ENCODE measurements at places on chromosomes 13 and 19.

- DNase-seq, result no peak
Measured at GRCh38 chr19:29673451-29674371, 8.4 kb downstream of the PLEKHF1 start.

DNA sequence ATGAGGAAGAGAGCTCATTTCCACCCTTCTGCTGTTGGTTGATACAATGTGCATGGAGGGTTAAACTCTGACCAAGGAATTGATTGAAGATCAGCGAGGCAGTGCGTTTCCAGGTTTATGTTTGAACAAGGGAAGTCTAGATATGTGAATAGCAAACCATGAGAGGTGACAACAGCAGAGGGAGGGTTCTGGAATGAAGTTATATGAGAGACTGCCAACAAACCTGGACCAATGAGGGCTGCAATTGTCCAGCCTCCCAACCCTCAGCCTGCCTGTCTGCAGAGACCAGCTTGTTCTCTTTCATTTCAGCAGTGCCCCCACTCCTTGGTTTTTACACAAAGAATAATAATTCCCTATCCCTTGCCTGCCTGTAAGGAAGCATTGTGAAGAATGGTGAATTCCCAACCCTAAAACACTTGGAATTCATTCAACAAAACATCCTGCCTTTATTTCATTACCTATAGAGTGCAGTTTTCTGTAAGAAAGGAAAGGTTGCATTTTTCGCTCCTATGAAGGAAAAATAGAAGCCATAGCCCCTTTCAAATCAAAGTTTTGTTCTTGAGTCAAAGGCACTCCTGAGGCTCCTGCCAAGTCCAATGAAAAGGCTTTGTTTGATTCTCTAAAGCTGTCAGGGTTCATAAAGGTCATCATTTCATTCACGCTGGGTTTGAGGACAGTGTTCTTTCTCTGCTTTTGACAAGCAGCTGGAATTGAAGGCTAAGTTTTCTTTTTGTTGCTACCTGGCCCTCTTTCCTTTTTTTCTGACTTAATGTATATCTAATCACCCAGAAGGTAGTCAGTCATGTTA, 53.6 kb upstream of the ABCC4 start:
- DNase-seq, result no peak

DNA sequence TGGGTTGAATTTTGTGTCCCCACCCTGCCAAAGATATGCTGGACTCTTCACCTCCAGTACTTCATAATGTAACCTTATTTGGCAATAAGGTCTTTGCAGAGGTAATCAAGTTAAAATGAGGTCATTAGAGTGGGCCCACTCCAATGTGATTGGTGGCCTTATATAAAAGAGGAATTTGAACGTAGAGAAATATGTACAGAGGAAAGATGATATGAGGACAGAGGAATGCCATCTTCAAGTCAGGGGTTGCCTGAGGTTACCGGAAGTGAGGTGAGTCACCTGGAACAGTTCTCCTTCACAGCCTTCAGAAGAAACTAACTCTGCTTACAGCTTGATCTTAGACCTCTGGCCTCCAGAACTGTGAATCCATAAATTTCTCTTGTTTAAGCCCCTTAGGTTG, 69.9 kb downstream of the GPC5 start:
- DNase-seq, result peak; percentile 4

DNA sequence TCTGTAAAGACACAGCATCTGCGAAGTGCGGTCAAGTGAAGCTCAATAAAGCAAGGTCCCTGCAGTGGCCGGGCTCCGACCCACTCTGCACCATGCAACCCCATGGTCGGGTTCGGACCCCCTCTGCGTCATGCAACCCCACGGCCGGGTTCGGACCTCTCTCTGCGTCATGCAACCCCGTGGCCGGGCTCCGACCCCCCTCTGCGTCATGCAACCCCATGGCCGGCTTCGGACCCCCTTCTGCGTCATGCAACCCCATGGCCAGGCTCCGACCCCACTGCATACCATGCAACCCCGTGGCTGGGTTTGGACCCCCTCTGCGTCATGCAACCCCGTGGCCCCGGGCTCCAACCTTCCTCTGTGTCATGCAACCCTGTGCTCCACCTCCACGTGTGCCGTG, 43.8 kb downstream of the CARS2 start:
- no peak for DNase-seq

- DNase-seq, result no peak
Measured at GRCh38 chr13:38814331-38814730, 127.5 kb downstream of the FREM2 start.

- no peak for DNase-seq
Measured at GRCh38 chr13:27662738-27663470, 41.2 kb downstream of the POLR1D start.

- peak; percentile 55 for DNase-seq
Measured at GRCh38 chr13:101144808-101145419, 271.4 kb downstream of the NALCN start.

GRCh38 chr13:74921326-74921725, 560.6 kb downstream of the TBC1D4 start:
- no peak for DNase-seq

DNA sequence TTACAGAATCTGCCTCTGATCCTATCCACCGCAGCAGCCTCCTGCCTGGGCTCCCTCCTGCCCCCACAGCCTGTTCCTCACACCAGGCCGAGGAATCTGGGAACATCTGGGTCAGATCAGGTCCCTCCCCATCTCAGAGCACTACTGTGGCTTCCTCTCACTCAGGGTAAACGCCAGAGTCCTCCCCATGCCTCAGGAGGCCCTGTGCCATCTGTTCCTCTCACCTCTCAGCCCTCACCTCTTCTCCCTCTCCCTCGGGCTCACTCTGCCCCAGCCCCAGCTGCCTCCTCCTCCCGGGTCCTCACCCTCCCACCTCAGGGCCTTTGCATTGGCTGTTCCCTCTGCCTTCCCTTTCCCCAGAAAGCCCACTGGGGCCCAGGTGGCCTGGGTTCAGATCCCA, 18.2 kb downstream of the FCGBP start:
- DNase-seq, result no peak

GRCh38 chr13:109790942-109791605, 4.7 kb upstream of the IRS2 start:
- DNase-seq, result peak; percentile 21

GRCh38 chr19:5293612-5294378, 46.8 kb downstream of the PTPRS start:
- peak; percentile 62 for DNase-seq

DNA sequence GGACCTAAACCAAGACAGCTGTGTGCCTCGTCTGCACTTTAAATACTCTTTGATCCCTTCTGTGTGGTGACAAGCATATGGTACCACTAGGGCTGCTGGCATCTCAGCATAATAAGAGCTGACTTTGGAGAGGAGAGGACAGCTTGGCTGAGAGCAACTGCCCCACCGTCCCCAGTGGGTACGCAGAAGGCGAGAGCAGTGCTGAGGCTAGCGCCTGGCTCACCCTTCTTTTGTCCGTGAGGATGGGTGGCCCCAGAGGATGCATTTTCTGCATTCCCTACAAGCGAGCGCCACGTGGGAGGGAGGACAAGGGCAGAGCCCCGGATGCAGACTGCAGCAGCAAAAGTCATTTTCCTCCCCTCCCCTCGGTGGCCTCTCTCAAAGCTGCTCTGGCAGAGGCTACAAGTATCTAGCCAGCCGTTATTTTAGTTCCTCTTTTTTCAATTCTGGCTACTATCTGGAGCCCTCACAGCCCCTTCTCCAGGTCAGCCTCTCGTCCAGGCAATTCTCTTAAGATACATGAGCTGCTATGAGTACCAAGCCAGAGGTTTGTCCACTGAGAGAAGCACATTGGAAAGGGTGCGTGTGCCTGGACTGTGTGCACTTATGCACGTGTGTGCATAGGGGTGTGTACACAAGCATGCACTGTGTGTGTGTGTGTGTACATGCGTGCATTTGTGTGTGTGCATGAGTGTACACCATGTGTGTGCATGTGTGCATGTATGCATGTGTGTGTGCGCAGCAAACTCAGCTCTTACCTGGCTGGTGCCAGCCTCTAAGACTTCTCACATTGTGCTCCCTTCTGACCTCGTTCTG, 51.3 kb downstream of the RAB20 start:
- peak; percentile 40 for DNase-seq

GRCh38 chr19:41871573-41872383, 5.3 kb upstream of the CD79A start:
- peak; percentile 30 for DNase-seq

DNA sequence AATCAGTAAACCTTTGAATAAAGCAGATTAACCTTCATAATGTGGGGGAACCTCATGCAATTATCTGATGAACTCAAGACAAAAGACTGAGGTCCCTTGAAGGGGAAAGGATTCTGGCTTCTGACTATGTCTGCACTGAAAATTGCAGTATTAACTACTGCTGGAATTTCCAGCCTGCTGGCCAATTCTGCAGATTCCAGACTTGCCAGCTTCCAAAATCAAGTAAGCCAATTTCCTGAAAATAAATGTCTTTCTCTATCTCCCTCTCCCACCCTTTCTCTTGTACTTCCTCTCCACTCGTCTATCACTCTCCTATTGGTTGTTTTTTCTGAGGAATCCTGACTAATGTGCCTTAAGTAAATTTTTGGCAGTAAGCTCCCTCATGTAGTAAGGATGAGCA, 1479.9 kb upstream of the PRR20A start:
- DNase-seq, result no peak

- DNase-seq, result no peak
Measured at GRCh38 chr19:31671411-31672035, 322.3 kb upstream of the TSHZ3 start.

DNA sequence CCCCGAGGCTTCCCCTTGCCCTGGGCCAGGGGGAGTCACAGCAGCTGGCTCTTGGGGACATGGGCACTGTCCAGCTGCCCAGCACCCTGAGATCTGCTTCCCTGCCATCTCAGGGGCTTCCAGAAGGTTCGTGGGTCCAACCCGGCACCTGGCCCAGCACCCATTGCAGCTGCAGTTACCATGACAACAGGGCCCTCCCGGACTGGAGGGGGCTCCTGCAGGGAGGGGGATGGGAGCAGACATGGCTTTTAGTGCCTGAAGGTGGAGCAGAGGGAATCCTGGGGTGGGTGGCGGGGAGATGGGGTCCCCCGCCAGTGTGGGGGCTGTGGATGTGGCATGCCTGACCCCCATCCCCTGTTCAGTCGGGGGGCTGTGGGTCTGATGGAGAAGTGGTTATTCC, 14.7 kb downstream of the PIN1 start:
- DNase-seq, result no peak

- DNase-seq, result peak; percentile 21
Measured at GRCh38 chr19:9178901-9179300, at the start of gene OR7D2. TSS of gene OR7D2 (plus strand) at chr19:9178979. CDS start at chr19:9185782, 6,803 bp downstream.

GRCh38 chr19:29485293-29485692, 40.5 kb upstream of the VSTM2B start:
- no peak for DNase-seq

DNA sequence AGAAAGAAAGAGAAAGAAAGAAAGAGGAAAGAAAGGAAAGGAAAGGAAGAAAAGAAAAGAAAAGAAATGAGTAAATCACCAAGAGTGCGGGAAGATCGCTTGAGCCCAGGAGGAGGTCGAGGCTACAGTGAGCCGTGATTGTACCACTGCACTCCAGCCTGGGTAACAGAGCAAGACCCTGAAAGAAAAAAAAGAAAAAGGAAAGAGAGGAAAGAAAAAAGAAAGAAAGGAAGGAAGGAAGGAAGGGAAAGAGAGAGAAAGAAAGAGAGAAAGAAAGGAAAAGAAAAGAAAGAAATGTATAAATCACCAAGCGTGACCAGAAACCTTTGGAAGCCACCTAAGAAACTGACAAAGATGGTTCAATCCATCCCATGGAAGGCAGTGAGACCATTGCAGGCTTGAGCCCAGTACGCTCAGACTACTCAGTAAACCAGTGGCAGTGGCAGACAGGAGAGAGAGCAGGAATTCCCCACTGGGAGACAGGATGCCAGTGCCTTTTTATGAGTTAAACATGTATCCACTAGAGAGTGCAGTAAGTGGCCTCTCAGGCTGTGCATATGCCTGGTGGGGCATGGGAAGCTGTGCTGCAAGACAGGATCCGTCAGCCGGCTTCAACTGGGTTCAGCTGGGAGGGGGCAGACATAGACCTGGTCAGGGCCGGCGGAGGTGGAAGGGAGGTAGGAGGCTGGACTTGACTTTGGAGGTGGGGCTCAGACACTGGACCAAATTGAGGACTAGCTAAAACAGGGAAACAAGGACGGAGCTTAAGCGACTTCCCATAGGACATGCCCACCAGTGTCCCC, 4.8 kb downstream of the GPR42 start:
- no peak for DNase-seq

Measured in EL (cell line).